Fibroblast of the aortic adventitia (primary cell): ENCODE measurements at places on chromosomes 5 and 9. TPM values are rescaled to one million over a fixed set of nuclear protein-coding genes. Genes with fewer than 3 reads are reported as not detected.

GCNT4 gene
- 2.5 and 9.3 TPM in 2 replicates for total RNA-seq

DNA sequence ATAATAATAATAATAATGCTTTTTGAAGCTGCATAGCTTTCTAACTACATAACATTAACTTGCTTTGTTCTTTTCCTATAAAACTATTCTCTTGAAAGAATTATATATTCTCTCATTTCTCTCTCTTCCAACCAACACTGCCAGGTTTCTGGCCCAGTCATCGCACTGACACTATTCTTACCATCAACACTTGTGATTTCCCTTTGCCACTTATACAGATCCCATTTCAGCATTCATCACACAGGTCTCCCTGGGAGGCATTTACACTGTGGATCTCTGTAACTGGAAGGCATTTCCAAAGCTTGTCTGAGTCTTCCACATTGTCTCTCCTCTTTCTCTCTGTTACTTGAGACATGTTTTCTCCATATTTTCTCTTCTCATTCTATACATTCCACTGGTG lies 777.8 kb upstream of the ACO1 start:
- no peak for DNase-seq

IRX2 gene
- 0.90 and 3.2 TPM in 2 replicates for total RNA-seq

DNA sequence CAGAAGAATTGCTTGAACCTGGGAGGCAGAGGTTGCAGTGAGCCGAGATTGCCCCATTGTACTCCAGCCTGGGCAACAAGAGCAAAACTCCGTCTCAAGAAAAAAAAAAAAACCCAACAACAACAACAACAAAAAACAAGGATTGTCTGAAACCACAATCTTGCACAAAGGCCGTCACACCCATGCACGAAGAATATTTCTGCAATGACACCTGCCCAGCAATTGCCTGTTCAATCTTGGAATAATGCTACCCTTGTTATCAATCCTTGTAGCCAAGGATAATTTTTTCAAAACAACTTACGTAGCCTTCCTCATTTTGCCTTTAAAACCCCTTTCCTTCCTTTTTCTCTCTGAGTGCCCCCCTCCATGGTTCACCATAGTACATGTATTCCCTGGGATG lies 3.7 kb upstream of the CLTB start:
- DNase-seq, result no peak

TXNDC8 gene
- total RNA-seq, result not detected in 2 replicates

DNA sequence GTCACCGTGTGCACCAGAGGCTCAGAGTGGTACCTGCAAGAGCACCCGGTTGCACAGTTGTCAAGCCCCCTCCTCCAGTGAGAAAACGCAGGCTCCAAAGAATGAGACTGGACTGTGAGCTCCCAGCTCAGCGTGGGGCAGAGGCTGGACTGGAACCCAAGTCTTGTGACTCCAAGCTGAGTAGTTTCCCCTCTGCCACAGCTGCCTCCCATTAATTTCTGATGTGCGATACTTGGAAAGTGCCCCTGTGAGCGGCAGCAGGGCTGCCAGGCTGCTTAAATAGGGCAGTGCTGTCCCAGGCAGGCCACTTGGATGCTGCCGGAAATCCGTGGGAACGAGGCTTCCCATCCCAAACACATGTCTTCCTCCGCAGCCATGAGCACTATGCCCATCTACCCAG lies 62.2 kb upstream of the ANGPTL2 start:
- DNase-seq, result no peak

PCDHB16 gene
- 0.25 and 0.36 TPM in 2 replicates for total RNA-seq

GRCh38 chr9:36847781-36848673 lies 186.0 kb downstream of the PAX5 start:
- no peak for DNase-seq

WNK2 gene
- total RNA-seq, result not detected in 2 replicates

- no peak for DNase-seq
Measured at GRCh38 chr9:81892440-81892839, 35.8 kb upstream of the SPATA31D4 start.

GRCh38 chr5:40547994-40548575 lies 131.6 kb upstream of the PTGER4 start:
- DNase-seq, result no peak

DNA sequence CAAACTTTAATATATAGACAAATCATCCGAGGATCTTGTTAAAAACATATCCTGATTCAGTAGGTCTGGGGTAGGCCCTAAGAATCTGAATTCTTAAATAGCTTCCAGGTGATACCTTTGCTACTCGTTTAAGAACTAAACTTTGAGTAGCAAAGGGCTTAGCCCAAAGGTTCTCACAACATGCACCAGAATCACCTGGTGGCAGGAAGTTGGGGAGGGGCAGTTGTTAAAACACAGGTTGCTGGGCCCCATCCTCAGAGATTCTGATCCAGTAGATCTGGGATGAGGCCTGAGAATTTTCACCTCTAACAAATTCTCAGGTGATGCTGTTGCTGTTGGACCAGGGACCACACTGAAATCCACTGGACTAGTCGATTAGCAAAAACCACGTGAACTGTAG lies 20.0 kb upstream of the RGMB start:
- DNase-seq, result no peak

PCDHGA3 gene
- 1.1 and 4.4 TPM in 2 replicates for total RNA-seq

DNA sequence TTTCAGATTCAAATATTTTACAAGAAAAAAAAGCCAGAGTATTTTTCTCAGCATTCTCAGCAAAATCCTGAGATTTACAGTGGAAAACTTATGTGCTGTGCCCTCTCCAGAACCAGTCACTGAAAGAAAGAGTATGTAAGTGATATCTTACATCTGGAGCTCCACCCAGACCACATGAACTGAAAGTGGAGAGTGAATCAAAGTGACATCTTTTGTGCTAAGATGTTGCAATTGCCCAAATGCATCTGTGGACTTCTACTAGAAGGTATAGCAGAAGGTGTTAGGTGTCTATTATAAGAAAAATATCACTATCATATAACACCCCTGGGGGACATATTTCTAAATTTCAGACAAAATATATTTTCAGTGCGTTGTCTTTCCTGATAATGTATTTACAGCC lies 49.0 kb upstream of the RIC1 start:
- DNase-seq, result no peak

CNTNAP3B gene
- total RNA-seq, result 6.4 and 118 TPM in 2 replicates

RAD50 gene
- 54.7 and 250 TPM in 2 replicates for total RNA-seq

LRRC19 gene
- total RNA-seq, result not detected in 2 replicates

DNA sequence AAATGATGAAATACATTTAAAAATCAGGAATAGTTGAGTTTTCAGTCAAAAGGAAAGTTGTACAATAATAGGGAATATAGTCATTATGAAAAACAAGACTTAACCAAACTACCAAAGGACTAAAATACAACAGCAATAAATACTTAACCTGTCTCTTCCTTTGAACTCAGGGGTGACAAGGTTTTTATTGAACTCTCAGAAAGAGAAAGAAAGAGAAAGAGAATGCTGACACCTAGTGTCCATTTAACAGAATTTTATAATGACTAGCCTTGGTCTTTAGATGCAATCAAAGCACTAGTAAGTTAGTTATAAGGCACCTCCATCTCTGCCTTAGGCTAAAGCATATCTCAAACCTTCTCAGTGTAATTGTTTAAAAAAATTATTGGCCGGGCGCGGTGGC lies 47.5 kb downstream of the UIMC1 start:
- peak; percentile 38 for DNase-seq

- DNase-seq, result no peak
Measured at GRCh38 chr9:112496074-112496722, 9.6 kb downstream of the KIAA1958 start.

CD72 gene
- 1.1 and 1.9 TPM in 2 replicates for total RNA-seq

DNA sequence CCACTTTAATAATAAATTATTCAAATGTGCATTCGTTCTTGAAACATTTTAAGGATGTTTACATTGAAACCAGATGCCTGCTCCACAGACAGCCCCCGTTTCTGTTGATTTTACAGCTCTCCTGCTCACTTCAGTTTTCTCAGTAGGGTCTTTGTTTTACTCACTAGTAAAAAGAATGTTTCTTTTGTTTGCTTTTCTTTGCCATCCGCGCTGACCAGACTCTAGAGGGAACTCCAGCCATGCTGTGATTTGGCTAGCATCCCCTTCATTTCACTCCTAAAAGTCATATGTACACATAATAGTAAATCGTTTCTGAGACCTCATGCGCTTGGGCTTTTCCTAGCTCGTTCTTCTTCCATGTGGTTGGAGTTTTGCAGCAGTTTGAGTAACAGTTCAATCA lies 28.7 kb upstream of the PALM2AKAP2 start:
- no peak for DNase-seq

GRCh38 chr9:107309271-107309670 lies 26.2 kb downstream of the RAD23B start:
- no peak for DNase-seq

- no peak for DNase-seq
Measured at GRCh38 chr5:160473681-160474080, 52.0 kb downstream of the PTTG1 start.

- no peak for DNase-seq
Measured at GRCh38 chr9:127034691-127035090, 87.7 kb downstream of the ANGPTL2 start.

SPAAR gene
- total RNA-seq, result not detected in 2 replicates

LHX3 gene
- total RNA-seq, result not detected in 2 replicates

DNA sequence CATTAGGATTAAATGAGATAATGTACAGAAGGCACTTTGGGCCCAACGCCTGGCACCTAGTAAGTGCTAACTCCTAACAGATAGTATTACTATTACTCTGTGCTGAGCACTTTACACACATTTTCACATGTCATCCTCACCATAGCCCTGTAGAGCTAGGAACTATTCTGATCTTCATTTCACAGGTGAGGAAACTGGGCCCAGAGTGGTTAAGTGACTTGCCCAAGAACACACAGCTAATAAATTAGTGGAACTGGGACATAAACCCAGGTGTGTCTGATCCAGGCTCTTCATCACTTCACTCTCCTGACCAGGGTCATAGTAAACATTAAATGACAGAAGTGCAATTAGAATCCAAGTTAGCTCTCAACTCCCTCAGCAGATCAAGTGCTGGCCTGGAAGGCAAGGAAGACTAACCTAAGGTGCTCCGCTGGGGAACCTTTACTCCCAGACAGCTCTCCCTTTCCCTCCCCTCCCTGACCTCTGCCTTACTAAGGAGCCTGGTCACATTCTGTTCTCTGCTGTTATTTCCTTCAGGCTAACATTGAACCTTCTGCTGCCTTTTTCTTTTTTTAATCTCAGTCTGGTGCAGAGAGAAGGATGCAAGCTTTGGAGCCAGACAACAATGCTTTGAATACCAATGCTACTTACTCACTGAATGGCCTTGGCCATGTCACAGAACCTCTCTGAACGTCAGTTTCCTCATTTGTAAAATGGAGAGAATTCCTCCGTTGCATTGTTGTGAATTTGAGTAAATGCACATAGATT lies 4.1 kb upstream of the ADRA1B start:
- DNase-seq, result peak; percentile 88

- no peak for DNase-seq
Measured at GRCh38 chr9:122248448-122248865, 16.2 kb downstream of the RBM18 start.

DNA sequence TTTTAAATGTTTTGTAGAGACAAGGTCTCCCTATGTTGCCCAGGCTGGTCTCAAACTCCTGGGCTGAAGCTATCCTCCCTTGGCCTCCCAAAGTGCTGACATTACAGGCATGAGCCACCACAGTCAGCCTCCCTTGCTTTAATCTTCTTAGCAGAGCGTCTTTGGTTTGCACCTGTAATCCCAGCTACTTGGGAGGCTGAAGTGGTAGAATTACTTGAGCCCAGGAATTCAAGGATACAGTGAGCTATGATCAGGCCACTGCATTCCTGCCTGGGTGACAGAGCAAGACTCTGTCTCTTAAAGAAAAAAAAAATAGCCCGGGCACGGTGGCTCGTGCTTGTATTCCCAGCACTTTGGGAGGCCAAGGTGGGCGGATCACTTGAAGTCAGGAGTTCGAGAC lies 27.8 kb downstream of the UBE2D2 start:
- no peak for DNase-seq

TAF1L gene
- not detected in 2 replicates for total RNA-seq

GRCh38 chr5:103800741-103801495 lies 238.3 kb upstream of the NUDT12 start:
- peak; percentile 46 for DNase-seq

GRCh38 chr5:4208996-4209395 lies 613.4 kb downstream of the IRX1 start:
- no peak for DNase-seq

- no peak for DNase-seq
Measured at GRCh38 chr9:100573655-100574260, 4.1 kb upstream of the CAVIN4 start.

SNCB gene
- not detected in 2 replicates for total RNA-seq

TRIP13 gene
- total RNA-seq, result 4.4 and 32.5 TPM in 2 replicates

- DNase-seq, result peak; percentile 67
Measured at GRCh38 chr5:169094586-169095409, 206.1 kb downstream of the SLIT3 start.

- DNase-seq, result no peak
Measured at GRCh38 chr5:173463207-173463606, 135.0 kb upstream of the STC2 start.

INSL4 gene
- not detected in 2 replicates for total RNA-seq

- DNase-seq, result no peak
Measured at GRCh38 chr9:88580961-88581360, 46.0 kb downstream of the NXNL2 start.

- DNase-seq, result no peak
Measured at GRCh38 chr5:111422747-111423720, 89.3 kb downstream of the STARD4 start.

- DNase-seq, result no peak
Measured at GRCh38 chr5:56048124-56048523, 53.4 kb upstream of the IL6ST start.

GRCh38 chr9:116635908-116636307 lies 51.2 kb upstream of the TRIM32 start:
- no peak for DNase-seq

DNA sequence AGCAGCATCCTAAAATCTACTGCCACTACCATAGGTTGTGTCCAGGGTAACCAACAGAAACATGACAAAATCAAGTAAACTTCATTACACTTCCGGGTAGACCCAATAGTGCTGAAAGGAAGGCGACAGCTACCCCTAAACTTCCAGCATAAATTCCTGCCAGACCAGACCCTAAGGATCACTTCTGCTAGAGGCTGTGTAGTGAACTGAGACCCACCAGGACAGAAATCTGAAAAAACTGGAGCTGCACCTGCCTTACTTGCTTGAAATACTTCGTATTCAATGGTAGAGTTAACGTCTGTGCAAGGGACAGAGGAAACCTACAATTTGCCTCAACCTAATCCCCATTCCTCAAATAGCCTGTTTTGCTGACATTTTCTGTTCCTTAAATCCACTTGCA lies 1.0 kb upstream of the SECISBP2 start:
- no peak for DNase-seq

RASA1 gene
- total RNA-seq, result 31.0 and 46.2 TPM in 2 replicates
